Activated naive CD8-positive, alpha-beta T cell treated with anti-CD3 and anti-CD28 coated beads, Interleukin-2, amount 10 ng/mL, durations not matched to agents 7 days and 5 days (primary cell): ENCODE measurements at places on chromosomes 7 and 10. TPM values are rescaled to one million over a fixed set of nuclear protein-coding genes. Genes with fewer than 3 reads are reported as not detected.

TMEM213 gene
- total RNA-seq: not detected

DNA sequence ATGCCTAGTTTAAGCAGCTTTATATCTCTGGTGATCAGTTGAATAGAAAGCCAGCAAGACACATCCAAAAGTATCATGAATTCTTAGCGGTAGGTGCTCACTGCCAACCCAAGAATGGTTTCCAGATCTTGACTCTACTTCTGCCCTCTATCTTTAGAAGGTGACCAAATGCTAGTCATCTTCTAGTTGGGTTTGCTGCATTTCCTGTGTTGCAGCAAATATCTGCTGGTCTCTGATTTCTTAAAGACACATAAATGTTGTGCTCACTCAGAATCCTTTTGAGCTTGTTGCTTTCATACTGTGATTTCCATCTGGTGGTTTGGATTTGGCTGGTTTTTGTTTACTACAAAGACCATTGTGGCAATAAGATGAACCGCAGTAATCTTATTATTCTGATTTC, 2.2 kb downstream of the CDC123 start:
- peaks cover 30% of the 10 kb centered on the region for H3K36me3 ChIP-seq
- no peak for DNase-seq
- H3K27me3 ChIP-seq: no peaks in the 10 kb centered on the region
- H3K4me3 ChIP-seq: peak overlapping the region; percentile 61
- H3K27ac ChIP-seq: peak overlapping the region; percentile 26

DNMBP gene
- 6.0 TPM for total RNA-seq

DNA sequence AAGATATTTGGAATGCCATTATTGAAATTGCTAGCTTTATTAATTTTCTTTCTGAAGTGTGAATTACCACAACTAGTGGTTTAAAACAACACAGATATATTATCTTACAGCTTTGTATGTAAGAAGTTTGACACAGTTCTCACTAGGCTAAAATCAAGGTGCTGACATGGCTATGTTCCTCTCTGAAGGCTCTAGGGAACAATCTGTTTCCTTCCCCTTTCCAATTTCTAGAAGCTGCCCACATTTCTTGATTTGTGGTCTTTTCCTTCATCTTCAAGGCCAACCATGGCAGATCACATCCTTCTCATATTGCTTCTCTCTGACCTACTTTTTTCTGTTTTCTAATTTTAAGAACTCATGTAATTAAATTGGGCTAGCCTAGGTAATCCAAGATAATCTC, 43.3 kb upstream of the SLC26A3 start:
- no peaks in the 10 kb centered on the region for H3K4me1 ChIP-seq
- peaks cover 2% of the 10 kb centered on the region for H3K27me3 ChIP-seq
- DNase-seq: no peak

DNA sequence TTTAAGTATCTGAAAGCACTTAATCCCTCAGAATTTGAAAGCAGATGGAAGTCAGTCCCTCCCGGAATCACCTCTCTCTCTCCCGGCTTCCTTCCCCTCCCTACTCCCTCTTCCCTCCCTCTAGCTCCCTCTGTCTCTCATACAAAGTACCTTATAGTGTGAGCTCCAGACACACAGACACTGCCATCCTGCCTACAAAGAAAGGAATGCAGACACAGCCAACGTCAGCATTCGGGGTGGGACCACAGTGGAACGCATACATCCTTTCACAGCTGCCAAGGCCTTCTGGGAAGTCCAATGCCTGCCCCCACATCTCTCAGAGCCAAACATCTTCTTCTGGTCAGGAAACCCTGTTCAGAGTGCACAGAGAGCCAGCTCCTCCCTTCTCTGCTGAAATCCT, 9.3 kb downstream of the NOD1 start:
- no peak for DNase-seq
- H3K36me3 ChIP-seq: peaks cover 29% of the 10 kb centered on the region
- no peak overlapping the region for H3K4me3 ChIP-seq
- H3K27ac ChIP-seq: no peak overlapping the region
- H3K4me1 ChIP-seq: peaks cover 72% of the 10 kb centered on the region
- no peaks in the 10 kb centered on the region for H3K27me3 ChIP-seq

GRCh38 chr7:68892236-68892635, 706.0 kb upstream of the AUTS2 start:
- no peaks in the 10 kb centered on the region for H3K4me1 ChIP-seq
- no peak overlapping the region for H3K4me3 ChIP-seq
- DNase-seq: no peak
- H3K27me3 ChIP-seq: no peaks in the 10 kb centered on the region

- DNase-seq: no peak
- H3K36me3 ChIP-seq: no peaks in the 10 kb centered on the region
- peaks cover 20% of the 10 kb centered on the region for H3K4me1 ChIP-seq
- no peak overlapping the region for H3K4me3 ChIP-seq
- H3K27ac ChIP-seq: no peak overlapping the region
These were observed 29.4 kb upstream of the ECHDC3 start for GRCh38 chr10:11712744-11713143.
